ENCODE measurements at places on chromosomes 7 and 10. TPM values are rescaled to one million over a fixed set of nuclear protein-coding genes. Genes with fewer than 3 reads are reported as not detected.

The RBP4 gene
- not detected for total RNA-seq

The TBRG4 gene
- 107 TPM for total RNA-seq

The ZNF518A gene
- total RNA-seq: 26.6 TPM

The ETV1 gene
- not detected for total RNA-seq

The TMEM209 gene
- 46.1 TPM for total RNA-seq

The CAMK1D gene
- 25.3 TPM for total RNA-seq

The HOXA11 gene
- 0.14 TPM for total RNA-seq

The SLC13A4 gene
- total RNA-seq: not detected

The PTF1A gene
- total RNA-seq: not detected

The POM121 gene
- total RNA-seq: 68.0 TPM

The GALNT17 gene
- not detected for total RNA-seq

The PRKCQ gene
- total RNA-seq: 42.9 TPM

The MYH16 gene
- not detected for total RNA-seq

The DNTT gene
- total RNA-seq: not detected

The SFRP4 gene
- not detected for total RNA-seq

The TRIM50 gene
- not detected for total RNA-seq

DNA sequence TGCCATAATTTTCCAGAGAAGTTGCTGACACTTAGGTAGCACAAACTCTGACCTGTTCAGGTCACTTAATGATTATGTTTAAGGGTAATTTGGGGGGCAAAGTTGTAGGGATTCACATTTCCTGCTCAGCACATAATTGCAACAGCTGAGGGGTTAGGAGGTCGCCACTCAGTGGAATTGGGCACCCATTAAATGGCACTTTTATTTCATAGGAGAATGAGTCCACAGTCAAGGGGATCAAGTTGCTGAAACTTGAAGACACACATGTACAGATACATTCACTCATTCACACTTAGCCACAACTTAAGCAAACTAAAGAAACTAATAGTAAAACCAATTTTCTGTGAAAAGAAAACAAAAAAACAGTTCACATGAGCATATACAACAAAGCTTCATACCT is 1.5 kb downstream of the PCDH15 start:
- no peaks in the 10 kb centered on the region for H3K27me3 ChIP-seq
- no peak for DNase-seq
- no peak overlapping the region for H3K4me3 ChIP-seq
- H3K27ac ChIP-seq: no peak overlapping the region
- H3K36me3 ChIP-seq: no peaks in the 10 kb centered on the region

DNA sequence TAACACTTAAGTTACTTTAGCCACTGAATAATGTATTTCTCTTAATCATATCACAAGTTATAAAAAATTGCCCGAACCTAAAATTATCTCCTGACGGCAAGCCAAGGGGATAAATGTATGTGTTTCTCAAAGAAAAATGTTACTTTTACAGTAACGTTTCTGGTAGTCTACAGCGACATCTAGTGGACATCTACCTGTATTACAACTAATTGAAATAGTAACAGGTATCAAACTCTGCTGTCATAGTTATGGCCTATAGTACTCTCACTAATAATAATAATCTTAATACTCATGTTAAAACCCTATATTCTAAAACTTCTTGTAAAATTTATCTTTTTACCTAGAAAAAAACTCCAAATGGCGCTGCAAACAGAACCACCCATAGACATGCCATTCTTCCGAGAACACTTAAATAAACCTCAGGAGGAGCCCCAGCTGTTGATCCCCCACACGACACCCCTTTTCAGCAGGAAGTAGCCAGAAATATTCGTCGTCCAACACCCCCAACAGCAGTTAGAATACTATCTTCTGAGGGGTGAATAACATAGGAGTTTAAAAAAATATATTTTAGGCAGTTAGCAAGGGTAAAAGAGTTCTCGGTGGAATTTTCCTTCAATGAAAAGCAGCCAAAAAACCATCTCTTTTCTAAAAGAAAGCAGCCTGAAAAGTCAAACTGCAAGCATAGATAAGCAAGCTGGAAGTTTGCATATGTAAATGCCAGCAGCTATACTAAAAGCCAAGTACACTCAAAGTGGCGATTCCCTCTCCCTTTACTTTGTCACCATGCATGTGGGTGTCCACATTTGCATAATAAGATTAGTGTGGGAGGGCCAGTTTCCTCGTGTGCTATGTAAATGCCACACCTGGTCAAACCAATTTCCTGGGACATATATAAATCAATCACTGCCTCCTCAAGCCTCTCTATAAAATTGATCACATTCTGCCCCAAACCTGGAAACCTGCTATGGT is 40.5 kb upstream of the ZNF107 start:
- H3K27ac ChIP-seq: peak overlapping the region; percentile 1
- DNase-seq: no peak
- no peaks in the 10 kb centered on the region for H3K27me3 ChIP-seq
- H3K4me1 ChIP-seq: peaks cover 8% of the 10 kb centered on the region
- H3K36me3 ChIP-seq: no peaks in the 10 kb centered on the region
- no peak overlapping the region for H3K4me3 ChIP-seq

DNA sequence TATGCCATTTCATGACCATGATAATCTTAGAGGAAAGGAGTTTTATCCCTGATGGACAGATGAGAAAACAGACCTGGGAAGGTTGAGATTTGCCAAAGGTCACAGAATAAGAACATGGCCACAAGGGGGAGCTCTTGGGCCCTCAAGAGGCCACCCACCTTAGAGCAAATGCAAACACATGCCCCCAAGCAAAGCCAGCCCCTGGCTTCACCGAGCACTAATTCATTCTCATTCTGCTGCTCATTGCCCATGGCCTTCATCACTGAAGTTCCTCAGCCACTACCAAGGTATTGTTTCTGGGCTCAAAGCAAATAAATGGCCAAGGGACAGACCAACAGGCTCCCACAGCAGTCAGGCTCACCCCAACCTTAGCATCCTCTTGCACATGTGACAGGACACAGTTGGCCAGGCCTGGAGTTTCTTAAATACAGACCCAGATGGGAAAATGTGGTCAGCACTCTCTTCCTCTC is 44.2 kb downstream of the PDLIM1 start:
- no peak overlapping the region for H3K4me3 ChIP-seq
- H3K27me3 ChIP-seq: peaks cover 21% of the 10 kb centered on the region
- no peak overlapping the region for H3K27ac ChIP-seq
- no peaks in the 10 kb centered on the region for H3K36me3 ChIP-seq

- no peak overlapping the region for H3K27ac ChIP-seq
- H3K4me3 ChIP-seq: no peak overlapping the region
Measured at GRCh38 chr10:119396008-119396708, 146.4 kb downstream of the RGS10 start.

DNA sequence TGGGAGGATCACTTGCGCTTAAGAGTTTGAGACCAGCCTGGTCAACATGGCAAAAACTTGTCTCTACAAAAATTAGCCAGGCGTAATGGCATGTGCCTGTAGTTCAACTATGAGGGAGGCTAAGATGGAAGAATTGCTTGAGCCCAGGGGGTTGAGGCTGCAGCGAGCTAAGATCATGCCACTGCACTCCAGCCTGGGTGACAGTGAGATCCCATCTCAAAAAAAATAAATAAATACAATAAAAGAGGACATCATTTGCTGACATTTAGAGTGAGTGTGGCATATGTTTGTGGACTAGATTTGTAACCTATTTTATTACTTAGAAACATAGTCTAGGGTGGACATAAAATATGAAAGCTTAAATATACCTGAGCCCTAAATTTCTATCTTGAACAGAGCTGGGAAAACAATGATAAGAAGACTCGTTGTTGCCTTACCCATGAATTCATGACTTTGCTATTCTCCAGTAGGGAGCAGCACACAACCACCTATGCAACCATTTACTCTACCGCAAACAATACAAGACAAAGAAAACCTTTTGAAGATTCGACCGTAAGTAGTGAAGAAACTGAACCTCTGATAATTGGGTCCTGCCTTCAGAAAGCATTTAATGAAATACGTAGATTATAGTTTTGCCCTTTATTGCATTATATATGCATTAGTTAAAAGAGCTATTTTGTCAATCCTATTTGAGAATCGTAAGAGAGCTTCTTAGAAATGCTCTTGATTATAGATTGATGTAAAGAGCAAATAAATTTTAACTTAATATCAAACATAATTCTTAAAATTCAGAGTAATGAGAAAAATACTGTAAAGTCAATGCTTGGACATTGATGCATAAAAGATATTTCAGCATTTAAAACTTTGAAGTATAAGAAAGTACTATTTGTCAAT is 83.5 kb downstream of the GNAT3 start:
- H3K4me1 ChIP-seq: no peaks in the 10 kb centered on the region
- H3K4me3 ChIP-seq: no peak overlapping the region
- H3K27ac ChIP-seq: no peak overlapping the region
- no peak for DNase-seq

GRCh38 chr7:145902123-145902522 is 214.5 kb upstream of the CNTNAP2 start:
- no peaks in the 10 kb centered on the region for H3K36me3 ChIP-seq
- DNase-seq: no peak
- H3K4me3 ChIP-seq: no peak overlapping the region
- H3K27ac ChIP-seq: no peak overlapping the region

- H3K4me1 ChIP-seq: no peaks in the 10 kb centered on the region
- no peak for DNase-seq
- H3K27me3 ChIP-seq: no peaks in the 10 kb centered on the region
- H3K4me3 ChIP-seq: no peak overlapping the region
- no peaks in the 10 kb centered on the region for H3K36me3 ChIP-seq
Measured at GRCh38 chr7:130216025-130216424, 8.4 kb downstream of the SSMEM1 start.

GRCh38 chr7:51223505-51223904 is 93.1 kb downstream of the COBL start:
- no peaks in the 10 kb centered on the region for H3K27me3 ChIP-seq
- H3K27ac ChIP-seq: no peak overlapping the region
- no peak overlapping the region for H3K4me3 ChIP-seq
- no peak for DNase-seq
- H3K36me3 ChIP-seq: no peaks in the 10 kb centered on the region

DNA sequence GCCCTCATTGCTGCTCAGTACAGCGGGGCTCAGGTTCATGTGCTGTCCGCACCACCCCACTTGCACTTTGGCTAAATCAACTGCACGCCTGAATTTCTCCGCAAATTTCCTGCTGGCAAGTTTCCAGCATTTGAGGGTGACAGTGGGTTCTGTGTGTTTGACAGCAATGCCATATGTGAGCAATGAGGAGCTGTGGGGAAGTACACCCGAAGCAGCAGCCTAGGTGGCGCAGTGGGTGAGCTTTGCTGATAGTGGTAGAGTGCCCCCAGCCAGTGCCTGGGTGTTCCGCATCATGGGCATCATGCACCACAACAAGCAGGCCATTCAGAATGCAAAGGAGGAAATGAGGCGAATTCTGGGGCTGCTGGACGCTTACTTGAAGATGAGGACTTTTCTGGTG is 103.9 kb upstream of the POT1 start:
- H3K27me3 ChIP-seq: no peaks in the 10 kb centered on the region
- no peak overlapping the region for H3K27ac ChIP-seq
- no peak for DNase-seq
- H3K4me1 ChIP-seq: no peaks in the 10 kb centered on the region

DNA sequence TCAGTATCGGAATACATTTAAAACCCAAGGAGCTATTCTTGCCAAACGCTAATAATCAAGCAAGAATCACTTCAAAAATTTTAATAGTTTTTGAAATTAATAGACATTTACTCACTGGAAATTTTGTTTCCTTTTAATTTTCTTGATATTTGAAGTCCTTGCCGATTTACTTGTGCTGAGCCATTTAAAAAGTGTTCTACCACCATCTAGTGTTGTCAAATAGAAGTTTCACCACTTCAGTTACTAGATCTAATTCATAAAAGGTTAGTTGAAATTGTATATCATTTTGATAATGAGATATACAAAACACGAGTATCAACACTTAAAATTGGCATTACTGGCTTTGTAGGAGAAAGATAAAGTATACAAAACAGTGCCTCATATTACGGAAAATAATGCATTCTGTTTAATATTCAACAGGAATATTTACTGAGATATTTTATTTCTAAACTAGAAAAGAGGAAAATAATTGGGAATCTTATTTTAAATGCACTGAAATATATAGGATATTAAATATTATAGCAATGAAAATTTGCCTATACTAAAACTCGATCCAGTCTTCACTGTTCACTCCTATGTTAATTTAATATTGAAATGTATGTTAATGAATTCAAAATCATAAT is 664.8 kb upstream of the SEMA3D start:
- H3K36me3 ChIP-seq: no peaks in the 10 kb centered on the region
- H3K27me3 ChIP-seq: no peaks in the 10 kb centered on the region
- H3K4me3 ChIP-seq: no peak overlapping the region
- no peaks in the 10 kb centered on the region for H3K4me1 ChIP-seq

DNA sequence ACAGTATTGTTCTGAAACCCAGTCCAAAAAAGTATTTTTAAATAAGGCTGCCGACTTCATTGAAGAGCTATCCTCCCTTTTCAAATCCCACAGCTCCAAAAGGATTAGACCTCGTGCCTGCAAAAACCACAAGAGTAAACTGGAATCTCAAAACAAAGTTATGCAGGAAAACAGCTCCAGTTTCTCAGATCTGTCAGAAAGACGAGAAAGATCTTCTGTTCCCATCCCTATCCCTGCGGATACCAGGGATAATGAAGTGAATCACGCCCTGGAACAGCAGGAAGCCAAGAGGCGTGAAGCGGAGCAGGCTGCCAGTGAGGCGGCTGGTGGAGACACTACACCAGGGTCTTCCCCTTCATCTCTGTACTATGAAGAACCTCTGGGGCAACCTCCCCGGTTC is 12.6 kb downstream of the MYPN start:
- H3K36me3 ChIP-seq: no peaks in the 10 kb centered on the region
- peaks cover 6% of the 10 kb centered on the region for H3K27me3 ChIP-seq
- DNase-seq: no peak
- no peaks in the 10 kb centered on the region for H3K4me1 ChIP-seq

GRCh38 chr7:148914208-148914777 is 30.2 kb upstream of the EZH2 start:
- H3K27ac ChIP-seq: peak overlapping the region; percentile 97
- DNase-seq: peak; percentile 81

DNA sequence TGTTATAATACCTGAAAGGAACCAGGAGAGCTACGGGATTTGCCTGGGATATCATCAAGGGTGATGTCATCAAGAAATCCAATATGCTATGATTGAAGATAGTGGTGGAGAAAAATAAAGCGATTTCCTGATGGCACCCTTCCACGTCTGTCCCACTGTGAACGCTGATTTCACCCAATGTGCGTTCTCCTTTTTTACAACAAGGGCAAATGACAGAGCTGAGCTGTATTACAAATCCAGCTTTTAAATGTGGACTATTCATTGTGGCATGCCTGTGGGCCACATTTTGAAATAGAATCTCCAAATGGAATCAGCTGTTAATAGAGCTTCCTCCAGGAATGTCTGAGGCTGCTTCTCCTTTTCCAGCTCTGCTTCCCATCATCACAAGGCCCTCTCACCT is 23.3 kb downstream of the SLC13A4 start:
- no peak for DNase-seq
- no peak overlapping the region for H3K4me3 ChIP-seq
- H3K36me3 ChIP-seq: no peaks in the 10 kb centered on the region
- H3K27me3 ChIP-seq: no peaks in the 10 kb centered on the region
- H3K27ac ChIP-seq: no peak overlapping the region

GRCh38 chr7:156119771-156120170 is 307.5 kb upstream of the SHH start:
- no peaks in the 10 kb centered on the region for H3K36me3 ChIP-seq
- no peak overlapping the region for H3K4me3 ChIP-seq
- H3K4me1 ChIP-seq: no peaks in the 10 kb centered on the region

- peaks cover 35% of the 10 kb centered on the region for H3K27me3 ChIP-seq
Measured at GRCh38 chr10:33524966-33525365, 190.5 kb upstream of the NRP1 start.

GRCh38 chr7:17985473-17986239 is 42.0 kb downstream of the PRPS1L1 start:
- DNase-seq: no peak
- H3K4me3 ChIP-seq: no peak overlapping the region
- peaks cover 5% of the 10 kb centered on the region for H3K27me3 ChIP-seq
- no peaks in the 10 kb centered on the region for H3K36me3 ChIP-seq
- peaks cover 7% of the 10 kb centered on the region for H3K4me1 ChIP-seq
